Stimulated activated CD8-positive, alpha-beta memory T cell treated with anti-CD3 and anti-CD28 coated beads, Interleukin-4, amount 100 ng/mL, for 4 hours (primary cell): ENCODE measurements at places on chromosomes 2 and 18.

GRCh38 chr2:15107137-15107536 lies 454.0 kb downstream of the NBAS start:
- no peak for DNase-seq

GRCh38 chr2:101012054-101012705 lies 10.1 kb downstream of the RPL31 start:
- DNase-seq = no peak

GRCh38 chr2:27431395-27431794 lies 3.0 kb downstream of the NRBP1 start:
- DNase-seq = no peak

- DNase-seq = no peak
Observed at GRCh38 chr2:121856360-121856759, 100.9 kb downstream of the TSN start.

- DNase-seq = no peak
Observed at GRCh38 chr2:36626071-36626470, 28.1 kb upstream of the FEZ2 start.

DNA sequence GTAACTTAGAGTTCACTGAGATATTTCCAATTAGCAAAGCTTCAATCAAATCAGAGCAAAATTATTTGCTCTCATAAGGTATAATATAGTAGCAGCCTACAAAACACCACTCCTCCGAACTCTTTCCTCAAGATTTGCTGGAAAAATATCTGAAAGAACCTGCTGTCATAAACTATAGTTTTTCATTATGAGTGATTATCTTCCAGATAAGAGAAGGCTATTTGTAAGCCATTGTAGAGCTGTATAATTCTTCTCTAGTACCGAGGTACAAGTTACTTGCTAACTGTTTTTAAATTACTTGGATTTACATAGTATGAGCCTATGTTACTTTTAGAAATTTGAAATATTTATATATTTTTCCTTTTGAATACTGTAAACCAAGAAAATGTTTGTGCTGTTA lies 2.1 kb downstream of the NDC80 start:
- no peak for DNase-seq

DNA sequence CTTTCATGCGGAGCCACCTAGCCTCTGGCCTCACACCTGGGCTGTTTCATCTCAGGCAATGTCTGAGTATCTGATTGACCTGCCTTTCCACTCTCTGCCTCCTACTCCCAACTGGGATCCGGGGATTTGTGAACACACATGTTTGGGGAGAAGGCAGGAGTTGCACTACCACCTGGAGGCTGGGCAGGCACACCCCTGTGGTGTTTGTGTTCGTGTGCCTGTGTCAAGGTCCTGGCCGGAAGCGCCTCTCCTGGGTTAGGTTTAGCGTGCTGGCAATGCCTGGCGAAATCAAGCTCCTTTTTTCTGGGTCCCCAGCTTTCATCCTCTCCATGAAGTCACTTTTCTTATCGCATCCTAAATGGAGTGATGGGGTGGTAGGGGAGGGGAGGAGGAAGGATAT lies 63.9 kb downstream of the GATA6 start:
- no peak for DNase-seq
